Stimulated activated CD8-positive, alpha-beta memory T cell treated with anti-CD3 and anti-CD28 coated beads, Interleukin-7, amount 100 ng/mL, for 1 hour (primary cell): ENCODE measurements at places on chromosomes 4 and X.

DNA sequence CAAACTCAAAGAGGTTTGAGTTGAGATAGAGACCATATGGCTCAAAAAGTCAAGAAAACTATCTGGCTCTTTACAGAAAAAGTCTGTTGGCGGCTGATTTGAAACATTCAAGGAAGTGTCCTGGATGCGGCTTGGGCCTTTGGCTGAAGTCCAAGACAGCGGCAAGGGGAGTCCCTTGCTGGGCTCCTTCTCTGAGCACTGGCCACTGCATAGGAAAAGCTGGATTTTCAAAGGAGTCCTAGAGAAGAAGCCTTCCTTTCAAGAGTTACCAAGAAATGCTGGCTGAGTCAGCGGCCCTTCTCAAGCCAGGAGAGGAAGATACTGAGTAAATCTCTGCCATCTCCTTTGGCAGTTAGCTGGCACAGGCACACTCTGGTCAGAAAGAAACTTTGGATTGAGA lies 12.1 kb downstream of the APLN start:
- no peak for DNase-seq

DNA sequence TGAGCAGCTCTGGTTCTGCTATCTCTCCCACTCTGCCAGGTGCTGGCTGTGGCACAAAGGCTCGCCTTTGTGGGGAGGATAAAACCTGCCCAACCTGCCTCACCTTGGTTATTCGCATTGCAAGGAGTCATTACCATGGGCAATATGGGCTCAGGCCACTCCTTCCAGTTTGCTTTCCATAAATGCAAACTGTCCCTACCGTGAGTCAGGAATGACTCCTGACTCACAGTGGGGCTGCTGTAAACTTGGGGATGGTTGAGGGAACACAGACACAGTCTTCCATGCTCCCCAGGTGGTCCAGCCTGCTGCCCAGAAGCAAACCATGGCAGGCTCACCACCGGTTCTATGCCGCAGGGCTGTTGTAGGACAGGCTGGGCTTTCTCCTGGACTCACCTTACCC lies 36.1 kb downstream of the COQ2 start:
- no peak for DNase-seq

DNA sequence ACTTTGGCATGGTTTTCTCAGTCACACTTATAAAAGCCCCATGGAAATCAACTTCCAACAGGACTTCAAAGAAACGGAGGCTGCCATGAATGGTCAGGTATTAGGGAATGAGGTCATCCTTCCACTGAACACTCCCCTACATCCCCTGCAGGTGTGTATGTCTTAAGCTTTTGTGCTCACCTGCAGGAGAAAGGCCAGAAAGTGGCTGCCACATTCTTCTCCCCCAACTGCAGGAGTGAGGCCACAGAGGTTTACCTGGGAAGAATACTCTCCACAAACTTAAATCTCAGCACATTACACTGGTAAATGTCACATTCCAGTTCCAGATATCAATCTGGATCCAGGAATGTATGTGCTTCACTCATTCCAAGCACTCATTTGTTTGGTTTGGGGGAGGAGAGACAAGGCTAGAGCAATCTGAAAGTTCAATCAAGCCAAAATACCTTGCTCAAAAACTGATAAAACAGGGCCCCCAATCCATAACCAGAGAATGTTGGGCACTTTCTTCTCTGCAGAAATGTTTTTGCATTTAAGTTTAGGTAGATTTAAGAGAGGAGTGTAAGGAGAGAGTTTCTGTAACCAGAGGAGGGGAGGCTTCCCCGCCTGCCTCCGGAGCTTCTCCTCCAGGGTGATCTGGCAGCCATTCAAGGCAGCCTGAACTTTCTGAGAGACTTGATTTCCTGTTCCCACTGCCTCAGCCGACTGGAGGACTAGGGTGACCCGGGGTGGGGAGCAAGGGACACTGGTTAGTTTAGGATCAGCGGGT lies 15.4 kb downstream of the FAM9C start:
- DNase-seq: no peak

- no peak for DNase-seq
These were observed 8.8 kb downstream of the DDX53 start for GRCh38 chrX:23008431-23009099.

DNA sequence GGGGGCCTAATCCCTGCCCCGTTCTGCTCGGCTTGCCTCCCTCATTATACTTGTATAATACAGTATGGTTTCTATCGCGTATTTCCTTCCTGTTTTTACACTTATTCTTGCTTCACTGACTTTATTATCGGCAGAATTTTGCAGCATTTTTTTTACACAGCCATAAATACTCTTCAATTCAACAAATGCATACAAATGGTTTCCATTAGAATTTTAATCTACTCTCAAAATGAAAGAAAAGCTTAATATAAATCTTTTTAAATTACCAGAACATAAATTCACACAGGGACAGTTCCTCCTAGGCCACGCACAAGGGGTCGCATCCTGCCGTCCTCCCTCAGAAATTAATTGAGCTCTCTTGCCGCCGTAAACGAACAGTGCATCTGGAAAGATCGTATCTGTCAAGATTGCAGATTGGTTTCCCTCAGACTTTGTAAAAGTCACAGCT lies 42.9 kb downstream of the DCTD start:
- DNase-seq: no peak

DNA sequence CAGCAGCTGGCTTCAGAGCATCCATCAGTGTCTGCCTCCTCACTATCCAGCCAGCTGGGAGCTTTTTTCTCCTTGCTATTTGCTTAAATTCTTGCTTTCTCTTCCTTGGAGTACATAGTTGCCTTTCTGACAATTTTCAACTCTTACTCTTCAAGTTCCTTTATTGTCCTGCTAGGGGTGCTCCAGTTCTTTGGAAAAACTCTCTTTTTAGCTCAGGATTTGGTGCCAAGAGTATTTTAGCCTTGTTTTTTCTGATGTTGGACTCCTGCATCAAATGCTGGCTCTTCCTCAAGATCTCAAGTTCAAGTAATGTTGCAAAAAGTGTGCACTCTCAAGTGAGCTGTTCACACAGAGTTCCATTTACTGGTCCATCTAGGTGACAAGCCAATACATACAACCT lies 126.4 kb downstream of the KDR start:
- DNase-seq: no peak

DNA sequence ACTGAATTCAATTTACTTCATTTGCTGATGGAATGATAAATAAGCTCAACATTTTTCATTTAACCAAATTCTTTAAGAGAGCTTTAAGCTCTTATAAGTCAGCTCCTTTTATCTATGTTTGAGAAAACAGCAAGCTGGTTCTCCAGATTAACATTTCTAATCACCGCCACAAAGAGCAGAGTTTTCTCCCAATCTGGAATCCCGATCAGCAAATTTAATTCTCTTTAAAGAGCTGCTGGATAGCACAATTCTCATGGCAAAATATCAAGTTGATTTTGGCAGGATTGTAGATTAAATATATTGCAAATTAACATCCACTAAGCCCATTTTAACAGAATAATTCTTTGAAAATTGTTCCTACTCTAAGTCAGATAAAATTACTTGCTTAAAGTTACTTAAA lies 48.8 kb downstream of the RPS6KA3 start:
- no peak for DNase-seq
